T-helper 22 cell (primary cell): ENCODE measurements at places on chromosomes 2 and 18.

DNA sequence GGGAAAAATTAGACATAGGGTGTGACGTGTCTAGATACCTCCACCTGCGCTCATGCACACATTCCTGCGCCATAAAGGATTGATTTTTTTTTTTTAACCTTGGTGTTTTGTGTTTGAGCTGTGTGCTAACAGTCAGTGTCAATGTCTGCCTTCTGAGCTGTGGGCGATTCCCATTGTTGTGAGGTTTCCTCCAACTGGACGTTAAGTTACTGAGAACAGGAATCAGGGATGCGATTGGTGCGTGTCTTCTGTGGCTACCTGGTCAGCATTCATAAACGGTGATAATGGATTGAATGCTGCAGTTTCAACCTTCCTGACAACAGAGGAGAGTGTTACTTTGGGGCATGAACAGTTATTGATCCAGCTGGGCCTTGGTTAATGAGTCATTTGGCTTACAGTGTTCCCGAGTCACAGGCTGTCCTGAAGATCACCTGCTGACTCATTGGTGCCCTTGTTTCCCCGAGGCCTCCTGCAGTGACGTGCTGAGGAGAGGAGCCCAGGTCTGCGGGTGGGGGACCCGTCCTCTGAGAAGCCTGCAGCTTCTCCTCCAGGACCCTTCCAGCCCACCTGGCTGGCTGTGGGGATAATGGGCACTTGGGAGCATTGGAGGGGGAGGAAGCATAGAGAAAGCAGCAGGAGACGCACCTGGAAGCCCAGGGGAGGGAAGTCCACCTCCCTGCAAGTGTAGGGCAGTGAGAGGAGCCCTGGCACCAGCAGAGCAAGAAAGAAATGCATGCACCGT lies 25.8 kb upstream of the CABYR start:
- DNase-seq, result no peak

GRCh38 chr2:144950899-144951560 lies 431.1 kb upstream of the ZEB2 start:
- DNase-seq, result no peak

DNA sequence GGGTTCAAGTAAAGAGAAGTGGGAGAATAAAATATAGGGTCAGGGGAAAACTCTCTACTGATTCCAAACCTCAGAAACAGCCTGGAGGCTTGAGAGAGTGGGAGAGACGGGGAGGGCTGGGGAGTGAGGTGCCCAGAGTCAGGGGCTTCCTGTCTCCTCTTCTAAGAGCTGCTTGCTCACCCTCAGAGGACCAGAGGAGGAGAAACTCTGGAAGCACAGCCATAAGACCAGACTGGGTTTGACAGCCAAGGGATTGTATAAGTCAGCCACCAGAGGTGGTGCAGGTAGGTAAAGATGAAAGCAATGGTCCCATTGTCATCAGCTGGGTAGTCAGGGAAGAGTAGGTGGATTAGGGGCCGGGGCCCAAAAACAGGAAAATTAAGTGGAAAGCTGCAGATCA lies 259.4 kb downstream of the TNS1 start:
- no peak for DNase-seq

DNA sequence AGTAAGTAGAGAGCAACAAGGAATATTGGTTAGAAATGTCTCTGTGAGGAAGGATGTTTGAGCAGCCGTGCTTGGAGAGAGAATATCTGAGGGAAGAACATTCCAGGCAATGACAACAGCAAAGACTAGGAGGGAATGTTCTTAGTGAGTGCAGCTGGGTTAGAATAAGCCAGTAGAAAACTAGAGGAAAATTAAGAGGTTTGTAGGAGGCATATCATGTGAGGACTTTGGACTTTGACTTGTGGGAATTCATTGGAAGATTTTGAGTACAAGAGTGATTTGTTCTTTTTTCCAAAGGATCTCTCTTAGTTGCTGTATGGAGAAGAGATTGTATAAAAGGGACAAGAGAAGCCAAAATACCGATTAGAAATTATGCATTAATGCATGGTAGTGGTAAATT lies 47.2 kb downstream of the PPM1B start:
- DNase-seq, result no peak

GRCh38 chr2:176317623-176318065 lies 48.4 kb downstream of the MTX2 start:
- DNase-seq, result no peak

GRCh38 chr2:130795431-130795830 lies 40.1 kb downstream of the AMER3 start:
- no peak for DNase-seq

DNA sequence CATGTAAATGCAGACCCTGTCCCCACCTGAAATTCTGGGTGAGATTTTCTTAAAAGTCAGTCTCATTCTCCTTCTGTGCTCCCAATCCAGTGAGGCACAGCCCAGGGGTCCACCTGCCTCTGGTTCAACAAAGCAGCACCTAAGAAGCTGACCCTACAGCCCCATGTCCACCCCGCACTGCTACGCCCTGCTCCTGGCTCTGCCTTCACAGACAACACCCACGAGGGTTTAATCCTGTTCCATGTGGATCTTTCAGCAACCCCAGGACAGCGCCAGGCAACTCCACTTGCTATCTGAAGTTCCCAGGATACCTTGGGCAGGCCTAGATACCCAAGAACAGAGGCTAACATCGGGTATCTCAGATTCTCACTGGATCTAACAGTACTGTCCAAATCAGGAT lies 44.9 kb downstream of the HDLBP start:
- no peak for DNase-seq

GRCh38 chr2:163407296-163407695 lies 328.5 kb downstream of the FIGN start:
- no peak for DNase-seq

GRCh38 chr2:171132086-171132485 lies 28.6 kb downstream of the TLK1 start:
- no peak for DNase-seq

GRCh38 chr2:100747996-100748615 lies 71.8 kb upstream of the NPAS2 start:
- DNase-seq, result no peak
